ENCODE measurements at places on chromosomes 2 and 18.

DNA sequence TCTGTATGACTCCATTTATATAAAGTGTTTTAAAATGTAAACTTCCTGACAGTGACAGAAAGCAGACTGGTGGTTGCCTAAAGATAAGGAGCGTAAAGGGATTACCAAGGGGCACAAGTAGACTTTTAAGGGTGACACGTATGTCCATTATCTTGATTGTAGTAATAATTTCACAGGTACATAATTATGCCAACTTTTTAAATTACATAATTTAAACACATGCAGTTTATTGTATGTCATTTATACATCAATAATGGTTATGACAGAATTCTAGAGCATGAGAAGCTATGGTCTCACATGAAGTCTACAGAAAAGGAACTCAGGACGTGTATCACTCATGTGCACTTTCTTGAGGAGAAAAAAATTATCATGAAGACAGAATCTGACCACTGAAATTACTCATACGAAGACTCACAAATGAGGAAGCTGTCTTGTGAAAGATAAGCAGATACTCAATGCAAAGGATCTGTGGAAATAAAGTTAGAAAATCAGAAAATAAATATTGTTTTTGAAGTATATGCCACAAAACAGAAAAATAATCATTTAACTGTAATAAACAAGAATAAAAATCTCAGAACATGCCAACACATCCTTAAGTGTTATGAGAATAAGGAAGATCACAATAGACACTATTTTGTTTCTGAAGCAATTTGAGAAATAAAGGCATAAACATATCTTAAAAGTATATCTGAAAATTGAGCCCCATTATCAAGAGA lies 84.4 kb downstream of the TMEM131 start:
- DNase-seq, result no peak

- no peak for DNase-seq
Observed at GRCh38 chr18:77049938-77050337, 82.6 kb downstream of the MBP start.

DNA sequence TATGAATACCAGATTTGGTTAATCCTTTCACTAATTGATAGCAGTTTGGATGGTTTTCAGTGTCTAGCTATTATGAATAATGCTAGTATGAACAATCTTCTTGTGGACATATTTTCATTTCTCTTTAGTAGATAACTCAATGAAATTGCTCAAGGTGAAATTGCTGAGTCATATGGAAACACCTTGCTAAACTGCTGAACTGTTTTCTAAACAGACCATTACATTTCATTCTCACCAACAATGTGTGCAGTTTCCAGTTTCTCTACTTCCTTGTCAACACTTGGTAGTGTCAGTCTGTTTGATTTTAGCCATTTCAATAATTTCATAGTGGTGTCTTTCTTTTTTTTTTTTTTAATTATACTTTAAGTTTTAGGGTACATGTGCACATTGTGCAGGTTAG lies 250.0 kb downstream of the HRH4 start:
- DNase-seq, result no peak

DNA sequence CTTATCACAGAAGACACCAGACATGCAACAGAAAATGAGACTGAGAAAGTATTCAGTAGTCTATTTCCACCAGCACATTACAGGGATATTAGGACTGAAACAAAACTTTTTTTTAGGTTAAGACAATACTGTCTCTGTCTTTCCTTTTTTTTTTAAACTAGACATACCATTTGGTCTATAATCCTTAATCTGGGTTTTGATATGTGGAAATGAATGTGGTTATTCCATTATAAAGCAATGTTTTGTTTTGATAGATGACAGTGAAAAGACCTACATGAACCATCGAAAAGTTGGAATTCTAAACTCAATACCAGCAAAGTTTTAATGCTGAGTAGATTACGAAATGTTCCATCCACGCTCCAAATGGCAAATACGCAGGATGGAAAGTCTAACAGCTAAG lies 123.4 kb downstream of the TCF4 start:
- DNase-seq, result no peak

- no peak for DNase-seq
Observed at GRCh38 chr2:62222674-62223073, 26.8 kb downstream of the B3GNT2 start.

DNA sequence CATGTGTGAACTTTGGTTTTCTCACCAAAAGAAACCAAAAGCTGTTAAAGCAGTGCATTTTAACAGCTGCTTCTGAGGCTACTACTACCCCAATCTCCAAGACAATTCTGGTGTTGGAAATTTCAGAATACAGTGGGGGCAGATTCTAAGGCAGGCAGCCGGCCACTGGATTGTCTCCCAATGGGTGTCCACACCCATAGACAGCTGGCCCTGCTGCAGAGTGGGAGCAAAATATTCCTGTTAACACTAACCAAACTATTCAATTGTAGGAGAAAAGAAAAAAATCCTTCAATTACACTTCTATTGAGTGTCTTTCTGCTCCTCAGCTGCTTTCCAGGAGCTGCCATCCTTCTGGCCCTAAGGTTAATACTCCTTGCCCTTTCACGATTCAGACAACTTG lies 223.7 kb downstream of the ALK start:
- no peak for DNase-seq

DNA sequence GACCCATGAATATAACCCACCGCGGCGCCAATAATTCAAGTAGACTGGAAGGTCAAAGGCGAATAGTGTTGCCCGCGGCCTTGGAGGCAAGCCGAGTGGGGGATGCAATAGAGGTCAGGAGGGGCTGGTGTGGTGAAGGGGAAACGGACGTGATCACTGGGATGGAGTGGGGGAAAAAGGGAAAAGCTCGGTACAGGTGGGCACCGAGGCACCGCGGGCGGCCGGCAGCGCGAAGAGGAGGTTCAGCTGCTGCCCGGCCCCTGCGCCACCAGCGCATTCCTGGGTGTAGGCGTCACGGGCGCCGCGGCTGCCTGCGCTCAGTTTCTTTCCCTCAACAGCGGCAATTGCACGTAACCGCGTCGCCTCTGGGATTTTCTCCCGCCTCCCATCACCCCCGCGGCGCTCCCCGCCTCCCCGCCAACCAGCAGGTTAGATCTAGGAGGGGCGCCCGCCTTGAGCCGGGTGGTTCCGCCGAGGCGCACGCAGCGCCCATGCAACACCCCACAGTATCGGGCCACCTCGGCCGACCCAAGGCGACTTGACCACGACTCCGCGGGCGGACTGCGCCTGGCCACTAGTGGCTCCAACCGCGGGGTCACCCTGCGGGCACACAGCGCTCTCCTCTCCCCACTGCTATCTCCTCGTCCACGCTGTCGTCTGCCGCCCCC lies 1.5 kb downstream of the RND3 start:
- DNase-seq, result no peak

DNA sequence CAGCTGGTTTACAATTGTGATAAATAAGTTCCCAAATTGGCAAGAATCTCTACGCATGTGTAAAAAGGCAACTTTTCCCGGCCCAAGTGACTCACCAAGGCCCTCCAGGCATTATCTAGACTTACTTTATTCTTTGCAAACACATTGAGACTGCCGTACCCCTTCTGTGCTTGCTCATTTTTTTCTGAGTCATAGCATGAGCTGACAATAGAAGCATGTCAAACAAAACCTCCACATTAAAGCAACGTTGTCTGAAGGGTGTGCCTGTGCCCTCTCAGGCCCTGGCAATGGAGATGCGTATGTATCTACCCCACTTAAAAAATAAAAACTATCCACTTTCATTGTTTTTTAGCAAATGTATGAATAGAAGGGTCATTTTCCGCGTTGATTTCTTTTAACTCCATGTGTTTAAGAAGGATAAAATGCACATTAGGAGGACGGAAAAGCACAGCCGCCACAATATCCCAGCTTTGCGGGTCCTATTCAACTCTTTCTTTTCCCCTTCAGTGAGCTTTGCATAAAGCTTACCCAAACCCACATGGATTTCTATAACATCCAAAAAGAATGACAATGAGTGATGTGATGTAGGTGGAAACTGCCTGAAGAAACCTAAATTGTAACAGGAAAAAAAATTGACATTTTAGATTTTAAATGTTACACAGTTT lies 298.2 kb downstream of the CDCA7 start:
- no peak for DNase-seq
